Right hindlimb (tissue), 1 donor: ENCODE measurements at places on chromosomes 5 and 9.

DNA sequence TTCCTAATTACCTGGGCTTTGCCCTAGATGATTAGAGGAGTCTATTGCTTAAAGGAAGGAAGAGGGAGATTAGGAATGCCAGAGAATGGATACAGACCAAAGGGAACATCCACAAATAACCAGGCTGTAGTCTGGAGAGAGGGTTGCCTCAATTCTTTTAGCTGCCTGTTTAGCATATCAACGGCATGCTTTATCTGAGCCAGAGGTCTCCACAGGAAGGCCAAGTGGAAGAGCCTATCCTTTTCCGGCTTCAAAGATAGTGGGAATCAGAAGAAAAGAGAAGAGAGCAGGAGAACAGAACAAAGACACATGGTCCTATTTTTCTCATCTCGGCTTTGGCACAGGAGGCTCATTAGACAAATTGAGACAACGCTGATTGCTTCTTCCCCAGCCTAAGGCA, 142.4 kb downstream of the NMUR2 start:
- DNase-seq, result no peak

DNA sequence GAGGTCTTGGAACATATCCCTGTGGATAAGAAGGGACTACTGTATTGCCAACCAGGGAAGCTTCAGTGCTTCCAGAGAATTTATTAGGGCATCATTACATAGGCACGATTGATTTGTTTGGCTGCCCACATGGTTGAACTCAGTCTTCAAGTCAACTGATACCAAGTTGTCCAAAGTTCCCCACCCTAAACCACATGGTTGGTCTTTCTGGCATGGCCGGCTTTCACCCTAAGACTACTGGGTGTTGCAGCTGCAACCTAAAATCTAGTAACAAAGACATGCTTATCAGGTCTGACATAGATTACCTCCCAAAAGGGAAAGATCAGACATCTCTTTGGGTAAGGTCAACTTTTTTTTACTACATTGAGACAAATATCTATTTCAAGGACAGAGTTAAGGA, 37.0 kb downstream of the FAF2 start:
- no peak for DNase-seq

DNA sequence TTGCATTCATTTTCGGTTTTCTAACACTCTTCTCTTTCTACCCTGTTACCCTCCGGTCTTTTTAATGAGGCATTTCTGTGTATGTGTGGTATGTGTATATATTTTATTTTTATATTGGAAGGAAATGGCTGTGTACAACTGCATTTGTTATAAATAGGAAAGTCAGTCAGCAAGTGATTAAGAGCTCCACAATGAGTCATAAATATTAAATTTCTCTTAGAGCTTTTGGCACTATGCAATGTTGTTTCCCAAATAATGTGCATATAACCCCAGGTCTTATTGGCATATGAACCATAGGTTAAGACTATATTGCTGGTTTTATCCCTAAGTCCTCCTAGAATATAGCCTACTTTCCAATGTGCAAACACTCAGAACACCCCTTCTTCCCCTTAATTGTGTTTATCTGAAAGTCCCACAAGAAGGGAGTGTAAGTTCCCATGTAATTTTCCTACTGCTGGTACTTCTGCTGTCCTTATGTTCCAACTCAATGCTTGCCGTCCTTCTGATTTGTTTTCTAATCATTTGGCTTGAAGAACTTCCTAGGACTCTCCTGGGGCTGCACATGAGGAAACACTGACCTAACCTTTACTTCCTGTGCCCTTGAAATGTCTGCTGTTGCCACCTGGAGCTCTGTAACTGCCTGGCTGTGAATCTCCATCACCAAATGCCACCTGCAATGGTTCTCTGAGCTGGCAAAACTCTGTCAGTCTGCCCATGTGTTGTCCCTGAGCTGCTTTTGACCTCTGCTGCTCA, 65.5 kb upstream of the PCSK5 start:
- no peak for DNase-seq

- DNase-seq, result no peak
Observed at GRCh38 chr5:119390404-119390803, 34.6 kb downstream of the TNFAIP8 start.

DNA sequence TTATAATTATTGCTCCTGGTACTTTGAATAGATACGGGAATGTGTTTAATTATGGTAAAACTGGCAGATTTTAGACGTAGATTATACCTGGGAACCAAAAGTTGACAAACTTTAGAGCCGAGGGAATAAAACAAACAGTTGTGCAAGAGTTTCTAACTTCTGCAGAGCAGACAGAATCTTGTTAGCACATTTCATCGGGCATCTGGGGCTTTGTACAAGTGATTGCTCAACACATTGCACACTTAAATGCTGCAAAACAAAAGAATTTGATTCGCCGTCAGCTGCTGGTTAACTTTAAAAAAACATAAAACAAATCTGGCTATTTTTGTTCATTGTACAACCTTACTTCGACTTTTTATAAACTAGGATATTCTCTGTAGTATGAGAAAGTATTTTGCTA, 398.1 kb downstream of the MAN2A1 start:
- DNase-seq, result no peak

DNA sequence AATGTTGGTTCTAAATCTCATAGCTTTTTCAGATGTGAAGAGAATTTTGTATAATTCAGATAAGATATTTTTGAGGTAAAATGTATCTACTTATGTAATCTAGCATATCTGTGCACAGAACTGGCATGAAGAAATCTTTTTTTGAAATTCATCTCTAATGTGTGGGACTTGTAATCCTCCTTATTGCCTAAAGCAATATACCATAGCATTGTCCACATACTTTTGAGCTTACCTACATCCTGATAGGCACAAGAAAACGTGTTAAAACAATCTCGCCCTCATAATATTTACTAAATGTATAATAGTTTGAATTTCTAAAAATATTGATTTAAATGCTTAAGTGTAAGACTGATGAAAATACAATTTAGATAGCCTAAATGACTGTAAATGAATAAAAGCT, 1686.5 kb upstream of the ACO1 start:
- no peak for DNase-seq

DNA sequence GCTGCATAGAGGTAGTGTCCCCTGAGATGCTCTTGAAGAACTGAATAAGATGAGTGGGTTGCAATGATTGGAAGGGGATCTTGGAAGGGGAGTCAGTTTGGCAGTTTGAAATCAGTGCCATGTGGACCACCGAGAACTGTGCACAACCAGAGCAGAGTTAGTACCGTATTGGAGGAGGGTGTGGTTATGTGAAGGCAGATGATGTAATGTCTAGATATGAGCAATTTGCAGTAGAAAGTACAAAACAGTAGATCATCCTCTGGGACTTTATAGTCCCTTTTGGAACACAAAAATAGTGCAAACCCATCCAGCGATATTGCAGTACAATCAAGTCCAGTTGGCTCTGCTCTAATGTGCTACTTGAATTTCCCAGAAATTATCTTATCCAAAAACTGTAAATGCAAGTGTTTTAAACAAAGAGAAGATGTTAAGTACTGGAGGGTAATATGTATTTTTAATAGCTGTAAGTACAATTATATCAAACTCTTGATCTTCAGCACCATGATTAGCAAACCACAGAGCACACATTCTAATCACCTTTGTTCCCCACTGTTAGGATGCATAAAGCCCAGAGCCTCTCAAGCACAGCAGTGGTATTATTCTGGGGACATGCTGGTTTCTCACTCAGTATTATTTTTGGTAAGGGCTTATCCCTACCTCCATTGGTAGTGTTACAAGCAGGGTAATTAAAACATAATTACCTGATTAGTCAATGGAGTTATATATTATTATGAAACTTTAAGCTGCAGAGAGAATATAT, 41.5 kb downstream of the MEGF10 start:
- DNase-seq, result no peak

GRCh38 chr9:123346026-123346425, 10.0 kb upstream of the CRB2 start:
- no peak for DNase-seq
